Suprapubic skin (tissue), 4 donors: ENCODE measurements at places on chromosomes 1 and 21. TPM values are rescaled to one million over a fixed set of nuclear protein-coding genes. Genes with fewer than 3 reads are reported as not detected.

SDC3 gene
- 16.7 TPM for total RNA-seq

COL8A2 gene
- total RNA-seq = 4.9 TPM

EXTL1 gene
- 9.5 TPM for total RNA-seq

LCE5A gene
- 141 TPM for total RNA-seq

CNIH3 gene
- 0.62 TPM for total RNA-seq

PCNX2 gene
- 12.3 TPM for total RNA-seq

DIP2A gene
- 43.6 TPM for total RNA-seq

C1orf87 gene
- total RNA-seq = not detected

DNA sequence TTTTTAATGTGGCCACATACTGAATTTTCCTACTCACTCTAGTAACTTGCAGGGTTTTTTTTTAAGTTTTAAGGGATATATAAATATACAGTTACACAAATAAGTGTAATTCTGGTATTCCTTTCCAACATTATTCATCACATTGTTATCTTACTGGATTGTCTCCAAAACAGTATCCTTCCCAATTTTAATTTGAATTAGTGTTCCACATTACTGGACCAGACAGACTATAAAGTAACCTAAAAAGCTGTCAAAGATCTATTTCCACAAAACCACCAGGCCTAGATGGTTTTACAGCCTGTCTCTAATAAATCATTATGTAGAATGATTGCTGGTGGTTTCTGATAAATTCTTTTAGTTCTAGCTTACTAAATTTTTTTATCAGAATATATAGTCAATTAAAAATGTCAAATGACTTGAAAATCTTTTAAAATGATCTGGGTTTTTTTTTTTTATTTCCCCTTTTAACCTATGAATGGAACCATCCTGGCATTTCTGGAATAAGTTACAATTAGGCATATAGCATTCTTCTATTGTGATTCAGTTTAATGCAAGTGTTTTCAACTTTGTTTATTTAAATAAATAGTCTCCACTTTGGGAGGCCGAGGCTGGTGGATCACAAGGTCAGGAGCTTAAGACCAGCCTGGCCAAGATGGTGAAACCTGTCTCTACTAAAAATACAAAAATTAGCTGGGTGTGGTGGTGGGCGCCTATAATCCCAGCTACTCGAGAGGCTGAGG, 59.3 kb downstream of the PACC1 start:
- no peak overlapping the region for H3K27ac ChIP-seq
- no peak overlapping the region for H3K4me3 ChIP-seq
- no peaks in the 10 kb centered on the region for H3K27me3 ChIP-seq
- no peak for DNase-seq
- peaks cover 73% of the 10 kb centered on the region for H3K36me3 ChIP-seq

GRCh38 chr1:96515925-96516324, 205.7 kb upstream of the PTBP2 start:
- no peaks in the 10 kb centered on the region for H3K36me3 ChIP-seq
- no peaks in the 10 kb centered on the region for H3K27me3 ChIP-seq
- DNase-seq = no peak
- peaks cover 15% of the 10 kb centered on the region for H3K4me1 ChIP-seq
- H3K27ac ChIP-seq = no peak overlapping the region

- H3K27ac ChIP-seq = no peak overlapping the region
- no peaks in the 10 kb centered on the region for H3K27me3 ChIP-seq
- no peak for DNase-seq
- H3K4me3 ChIP-seq = no peak overlapping the region
- no peaks in the 10 kb centered on the region for H3K4me1 ChIP-seq
Measured at GRCh38 chr1:46568461-46568891, 17.0 kb upstream of the KNCN start.

- H3K27me3 ChIP-seq = no peaks in the 10 kb centered on the region
- H3K36me3 ChIP-seq = no peaks in the 10 kb centered on the region
- no peak overlapping the region for H3K4me3 ChIP-seq
- H3K4me1 ChIP-seq = peaks cover 29% of the 10 kb centered on the region
Measured at GRCh38 chr1:184462155-184462554, 75.3 kb downstream of the C1orf21 start.

- H3K4me1 ChIP-seq = no peaks in the 10 kb centered on the region
- H3K27ac ChIP-seq = no peak overlapping the region
- H3K36me3 ChIP-seq = no peaks in the 10 kb centered on the region
- no peak overlapping the region for H3K4me3 ChIP-seq
- no peaks in the 10 kb centered on the region for H3K27me3 ChIP-seq
- no peak for DNase-seq
Measured at GRCh38 chr1:101098907-101099306, 73.3 kb upstream of the DPH5 start.

GRCh38 chr1:58909914-58910681, 126.3 kb upstream of the JUN start:
- DNase-seq = no peak
- H3K4me3 ChIP-seq = no peak overlapping the region
- H3K27me3 ChIP-seq = no peaks in the 10 kb centered on the region
- H3K27ac ChIP-seq = no peak overlapping the region
- no peaks in the 10 kb centered on the region for H3K4me1 ChIP-seq
- H3K36me3 ChIP-seq = no peaks in the 10 kb centered on the region

GRCh38 chr1:8516793-8517556, 199.1 kb downstream of the SLC45A1 start:
- peak overlapping the region; percentile 61 for H3K27ac ChIP-seq
- H3K4me3 ChIP-seq = no peak overlapping the region
- no peak for DNase-seq
- peaks cover 40% of the 10 kb centered on the region for H3K4me1 ChIP-seq

DNA sequence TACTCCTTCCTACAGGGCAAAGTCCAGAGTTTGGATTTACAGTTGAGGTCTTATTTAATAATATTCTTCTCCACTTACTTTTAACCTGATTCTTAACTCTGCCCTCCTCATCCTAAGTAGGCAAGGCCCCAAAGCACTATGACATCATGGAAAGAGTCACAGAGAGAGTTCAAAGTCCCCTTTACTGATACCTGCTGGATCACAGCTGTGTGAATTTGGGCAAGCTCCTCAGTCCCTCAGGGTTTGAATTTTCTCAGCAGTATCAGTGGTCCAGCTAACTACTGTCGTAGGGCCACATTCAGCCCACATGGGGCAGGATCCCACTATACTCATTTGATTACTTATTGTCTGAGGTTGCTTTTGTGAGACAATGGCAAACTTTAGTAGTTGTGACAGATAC, 16.0 kb downstream of the TYW3 start:
- H3K4me3 ChIP-seq = no peak overlapping the region
- H3K27ac ChIP-seq = no peak overlapping the region
- peaks cover 79% of the 10 kb centered on the region for H3K36me3 ChIP-seq
- H3K4me1 ChIP-seq = no peaks in the 10 kb centered on the region

DNA sequence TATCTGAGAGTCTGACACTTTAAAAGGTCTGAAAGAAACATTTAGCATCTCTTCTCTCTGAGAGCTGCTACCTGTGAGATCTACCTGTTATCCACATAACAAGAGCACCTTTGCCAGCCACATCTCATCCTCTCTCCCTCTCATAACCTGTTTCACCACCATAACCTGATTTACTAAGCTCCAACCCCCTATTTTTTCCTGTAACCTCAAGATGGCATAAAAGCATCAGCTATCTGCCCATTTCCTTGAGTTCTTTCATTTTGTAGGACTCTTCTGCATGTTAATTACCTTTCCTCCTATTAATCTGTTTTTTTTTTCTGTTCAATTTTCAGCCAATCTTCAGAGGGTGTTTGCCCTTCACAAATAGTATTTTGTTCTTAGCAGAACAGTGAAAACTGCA, 136.5 kb upstream of the KCNK1 start:
- no peak overlapping the region for H3K27ac ChIP-seq
- no peak for DNase-seq
- H3K27me3 ChIP-seq = no peaks in the 10 kb centered on the region

GRCh38 chr1:210633140-210633539, 304.4 kb downstream of the HHAT start:
- DNase-seq = no peak
- no peak overlapping the region for H3K4me3 ChIP-seq
- no peaks in the 10 kb centered on the region for H3K4me1 ChIP-seq
- H3K27me3 ChIP-seq = no peaks in the 10 kb centered on the region

DNA sequence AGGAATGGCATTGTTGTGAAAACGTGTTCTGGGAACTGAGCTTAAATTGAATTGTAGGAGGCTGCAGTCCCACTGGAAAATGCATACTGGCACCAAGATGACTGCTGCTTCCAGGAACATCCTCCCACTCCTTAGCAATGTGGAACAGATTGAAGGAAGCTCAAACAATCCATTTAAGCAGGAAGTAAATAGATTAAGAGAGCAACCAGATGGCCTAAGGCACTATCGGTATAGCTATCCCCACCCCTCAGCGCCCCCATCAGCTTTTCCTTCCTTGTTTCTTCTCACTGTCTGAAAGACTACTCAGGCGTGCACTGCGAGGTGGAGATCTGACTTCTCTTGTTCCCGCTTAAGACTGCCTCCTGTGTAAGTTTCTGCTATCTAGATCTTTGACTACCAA, 4.0 kb upstream of the IFI16 start:
- peaks cover 67% of the 10 kb centered on the region for H3K4me1 ChIP-seq
- H3K36me3 ChIP-seq = no peaks in the 10 kb centered on the region

DNA sequence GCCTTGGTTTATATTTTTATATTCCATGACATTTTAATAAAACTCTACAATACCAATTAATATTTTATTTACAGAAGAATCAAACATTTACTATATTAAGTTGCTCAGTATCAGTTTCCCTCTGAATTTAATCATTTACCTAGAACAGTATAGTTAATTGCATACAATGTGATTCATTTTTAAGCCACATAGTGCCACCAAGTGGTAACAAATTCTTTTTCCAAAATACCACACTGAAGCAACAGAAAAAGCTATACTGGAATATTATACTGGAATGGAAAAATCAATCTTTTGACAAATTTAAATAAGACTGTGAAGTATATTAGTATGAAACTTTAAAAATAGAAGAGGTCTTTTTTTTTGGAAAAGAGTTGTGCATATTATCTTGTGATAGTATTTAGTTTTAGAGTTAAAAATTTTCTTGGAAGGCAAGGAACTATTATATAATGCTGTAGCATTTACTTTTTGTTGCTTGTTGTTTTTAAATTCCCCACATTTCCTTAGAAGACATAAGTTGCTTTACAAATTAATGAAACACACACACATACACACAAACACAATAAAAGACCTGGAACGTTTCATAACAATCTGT, 57.3 kb downstream of the ZNF644 start:
- no peak overlapping the region for H3K4me3 ChIP-seq
- no peaks in the 10 kb centered on the region for H3K27me3 ChIP-seq
- no peaks in the 10 kb centered on the region for H3K4me1 ChIP-seq
- no peaks in the 10 kb centered on the region for H3K36me3 ChIP-seq
